ENCODE measurements at places on chromosomes 5 and 9.

DNA sequence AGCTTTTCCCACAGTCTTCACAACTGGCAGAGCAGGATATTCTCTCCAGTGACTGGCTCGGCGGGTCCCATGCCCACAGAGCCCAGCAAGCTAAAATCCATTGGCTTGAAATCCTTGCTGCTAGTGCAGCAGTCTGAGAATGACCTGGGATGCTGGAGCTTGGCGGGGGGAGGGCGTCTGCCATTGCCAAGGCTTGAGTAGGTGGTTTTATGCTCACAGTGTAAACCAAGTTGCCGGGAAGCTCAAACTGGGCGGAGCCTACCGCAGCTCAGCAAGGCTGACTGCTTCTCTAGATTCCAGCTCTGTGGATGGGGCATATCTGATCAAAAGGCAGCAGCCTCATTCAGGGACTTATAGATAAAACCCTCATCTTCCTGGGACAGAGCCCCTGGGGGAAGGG is 194.1 kb downstream of the CCDC171 start:
- DNase-seq, result no peak

- no peak for DNase-seq
Measured at GRCh38 chr5:1111727-1112289, at the start of gene SLC12A7. Gene SLC12A7 (minus strand): TSS chr5:1112063. CDS start chr5:1111991, 72 bp downstream.

DNA sequence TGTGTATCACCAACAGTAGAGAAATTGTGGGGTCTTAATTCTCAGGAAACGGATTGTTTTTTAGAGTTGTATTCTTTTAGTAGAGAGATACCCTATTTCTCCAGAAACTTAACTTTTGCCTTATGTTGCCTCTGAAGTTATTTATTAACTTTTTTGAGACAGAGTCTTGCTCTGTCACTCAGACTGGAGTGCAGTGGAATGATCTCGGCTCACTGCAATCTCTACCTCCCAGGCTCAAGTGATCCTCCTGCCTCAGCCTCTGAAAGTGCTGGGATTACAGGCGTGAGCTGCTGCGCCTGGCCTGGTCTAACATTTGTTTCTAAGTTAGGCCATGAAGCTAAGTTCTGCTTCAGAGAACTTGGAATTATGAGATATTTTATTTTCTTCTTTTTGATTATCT is 75.0 kb downstream of the CFAP95 start:
- DNase-seq, result no peak

GRCh38 chr5:20972419-20972925 is 984.5 kb upstream of the CDH18 start:
- DNase-seq, result no peak

DNA sequence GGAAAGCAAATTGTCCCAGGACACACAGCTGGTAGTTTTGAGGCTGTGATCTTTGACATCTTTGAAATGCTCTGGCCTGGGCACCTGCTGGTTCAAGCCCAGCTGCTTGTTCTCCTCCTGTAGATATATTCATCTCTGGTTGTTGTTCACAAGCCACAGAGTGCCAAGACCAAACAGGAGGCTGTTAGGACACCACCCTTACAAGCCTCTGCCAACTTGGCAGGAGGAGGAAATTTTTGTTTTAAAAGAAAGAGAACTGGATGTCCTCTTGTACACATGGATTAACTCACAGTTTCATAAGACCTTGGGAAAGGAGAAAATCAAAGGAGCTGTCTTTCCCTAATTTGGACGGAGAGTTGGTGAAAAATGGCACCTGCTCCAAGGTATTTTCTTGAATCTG is 8.5 kb upstream of the ZFP62 start:
- no peak for DNase-seq

Measured in GM12864 (cell line).